ENCODE measurements at places on chromosomes 16 and 17.

DNA sequence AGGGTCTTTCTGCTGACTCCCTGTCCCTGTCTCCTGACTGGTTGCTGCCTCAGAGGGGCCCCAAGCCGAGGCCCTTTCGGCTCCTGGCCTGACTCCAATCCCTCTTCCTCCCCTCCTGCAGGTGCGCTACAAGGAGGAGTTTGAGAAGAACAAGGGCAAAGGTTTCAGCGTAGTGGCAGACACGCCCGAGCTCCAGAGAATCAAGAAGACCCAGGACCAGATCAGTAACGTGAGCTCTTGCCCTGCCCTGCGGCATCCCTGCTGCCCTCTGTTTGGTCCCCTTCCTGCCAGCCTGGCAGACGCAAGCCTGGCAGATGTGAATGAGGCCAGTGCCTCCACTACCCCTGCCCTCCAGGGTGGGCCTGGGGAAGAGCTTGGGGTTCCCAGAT is 27.1 kb upstream of the LASP1NB start:
- DNase-seq, result peak; percentile 62

DNA sequence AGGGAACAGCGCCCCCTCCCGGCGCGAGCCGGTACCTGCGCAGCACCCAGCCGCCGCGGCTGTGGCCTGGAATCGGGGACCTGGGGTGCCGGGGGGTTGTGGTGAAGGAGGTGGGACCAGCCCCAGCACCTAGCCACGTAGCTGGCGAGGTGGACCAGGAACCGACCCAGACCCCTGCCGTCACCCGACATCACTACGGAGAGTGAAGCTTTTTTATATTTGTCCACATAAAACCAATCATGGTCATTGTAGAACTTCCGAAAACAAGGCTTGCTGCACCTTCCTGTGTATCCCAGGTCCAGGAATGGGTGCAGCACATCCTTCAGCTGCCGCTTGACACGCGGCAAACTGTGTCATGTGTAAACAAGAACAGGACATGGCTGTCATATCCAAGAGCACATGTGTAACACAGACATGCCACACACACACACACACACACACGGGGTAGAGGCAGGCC is 1.3 kb downstream of the HBQ1 start:
- no peak for DNase-seq

GRCh38 chr16:23145608-23146007 is 3.6 kb downstream of the USP31 start:
- DNase-seq, result no peak

- DNase-seq, result peak; percentile 43
These were observed at the start of gene MLLT6 for GRCh38 chr17:38704606-38705522. Gene MLLT6, plus strand, starts transcription at chr17:38705273. Its CDS starts 360 bp downstream, at chr17:38705633.

DNA sequence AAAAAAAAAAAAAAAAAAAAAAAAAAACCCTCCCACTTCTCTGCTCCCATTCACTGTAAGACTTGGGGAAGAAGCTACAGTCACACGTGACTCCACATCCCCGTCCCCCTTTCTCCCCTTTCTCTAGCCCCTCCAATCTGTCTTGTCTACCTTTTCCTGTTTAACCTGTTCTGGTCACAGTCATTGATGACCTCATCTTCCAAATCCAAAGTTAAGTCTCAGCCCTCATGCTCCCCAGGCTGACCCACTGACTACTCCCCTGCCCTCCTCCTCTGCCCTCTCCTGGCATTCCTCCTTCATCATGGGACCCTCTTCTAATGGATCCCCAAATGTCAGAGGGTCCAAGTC is 1.6 kb upstream of the CDH5 start:
- no peak for DNase-seq

- DNase-seq, result peak; percentile 83
These were observed 141.4 kb downstream of the SOCS1 start for GRCh38 chr16:11114366-11115164.

GRCh38 chr17:37725601-37726146 is 19.2 kb downstream of the HNF1B start:
- DNase-seq, result no peak

DNA sequence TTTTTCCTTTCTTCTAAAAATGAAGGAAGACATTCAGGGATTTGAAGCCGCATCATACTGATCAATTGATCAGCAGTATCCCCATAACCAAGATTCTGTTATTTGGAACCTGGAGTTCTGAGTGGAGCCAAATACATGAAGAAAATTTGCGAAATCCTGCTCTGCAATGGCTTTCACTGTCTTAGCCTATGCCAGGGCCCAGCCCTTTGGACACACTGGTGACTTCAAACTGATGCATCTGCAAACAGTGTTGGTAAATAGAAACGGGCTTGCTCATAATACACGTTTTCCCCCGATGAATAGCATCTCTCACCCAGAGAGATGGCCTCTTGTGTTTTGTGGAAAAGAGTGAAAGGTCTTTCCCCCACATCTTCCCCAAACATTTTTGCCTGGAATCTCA is 87.6 kb upstream of the TOX3 start:
- no peak for DNase-seq

- DNase-seq, result no peak
These were observed 10.6 kb downstream of the TERF2IP start for GRCh38 chr16:75658175-75658574.

GRCh38 chr17:82414548-82415281 is 3.4 kb upstream of the HEXD start:
- DNase-seq, result no peak

- DNase-seq, result no peak
These were observed at the start of gene ZDHHC1 for GRCh38 chr16:67415872-67416793. Gene ZDHHC1, minus strand, starts transcription at chr16:67416477. Its CDS starts 8,702 bp downstream, at chr16:67407775.

DNA sequence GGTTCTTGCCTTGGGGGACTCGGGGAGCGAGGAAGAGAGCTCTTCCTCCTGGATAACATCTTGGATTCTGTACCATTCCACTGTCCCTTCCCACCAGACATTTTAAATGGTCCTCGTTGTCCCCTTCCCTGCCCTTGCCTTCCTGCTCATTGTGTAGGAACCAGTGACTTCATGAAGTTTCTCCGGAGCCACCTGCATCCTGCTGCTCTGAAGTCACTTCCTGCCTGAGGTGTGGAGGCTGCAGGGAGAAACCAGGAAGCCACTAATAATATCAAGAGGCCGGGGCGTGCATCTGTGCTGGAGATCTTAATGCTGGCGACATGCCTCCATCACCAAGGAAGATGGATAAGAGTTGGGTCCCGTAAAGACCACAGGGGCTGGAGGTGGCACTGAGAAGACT is 6.2 kb upstream of the SLC16A13 start:
- DNase-seq, result peak; percentile 17

DNA sequence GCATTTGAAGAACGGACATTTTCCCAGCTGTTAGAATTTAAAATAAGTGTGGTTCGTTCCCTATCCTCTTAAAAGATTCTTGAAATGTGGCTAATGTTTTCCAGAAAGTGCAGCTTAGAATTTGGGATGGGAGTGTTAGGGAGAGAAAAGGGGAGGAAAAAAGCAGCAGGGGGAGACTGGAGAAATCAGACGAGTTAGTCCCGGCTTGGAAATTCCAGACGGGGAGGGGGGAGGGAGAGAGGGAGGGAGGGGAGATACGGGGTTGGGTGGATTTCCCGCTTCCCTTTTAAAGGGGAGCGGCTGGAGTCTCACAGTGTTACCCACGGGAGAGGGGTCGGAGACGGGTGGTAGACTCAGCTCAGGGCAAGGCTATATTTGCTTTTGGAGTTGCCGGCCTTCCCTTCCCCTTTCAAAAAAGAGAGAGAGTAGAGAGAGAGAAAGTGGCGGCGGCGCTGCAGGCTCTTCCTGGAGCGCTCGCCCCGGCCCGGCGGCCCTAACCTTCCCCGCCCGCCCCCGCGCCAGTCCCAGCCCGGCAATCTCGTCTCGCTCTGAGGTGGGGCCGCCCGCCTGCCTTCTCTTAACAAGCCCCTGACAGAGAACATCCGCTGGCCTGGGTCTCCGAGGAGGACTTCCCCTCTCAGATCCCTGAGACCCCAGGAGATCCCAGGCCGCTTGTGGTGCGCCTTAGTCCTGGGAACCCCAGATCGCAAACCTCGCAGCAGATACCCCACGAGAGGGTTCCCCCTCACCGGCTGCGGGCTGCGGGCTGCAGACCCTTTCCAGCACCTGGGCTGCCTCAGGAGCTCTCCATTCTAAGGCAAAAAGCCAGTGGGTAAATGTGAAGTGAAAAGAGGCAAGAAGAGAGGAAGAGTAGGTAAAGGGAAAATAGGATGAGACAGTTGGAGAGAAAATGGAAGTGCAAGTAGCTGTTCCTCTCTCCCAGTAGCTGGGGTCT is 6.6 kb downstream of the IGF2BP1 start:
- no peak for DNase-seq
